Dermis blood vessel endothelial cell (primary cell): ENCODE measurements at places on chromosomes 2 and 18. TPM values are rescaled to one million over a fixed set of nuclear protein-coding genes. Genes with fewer than 3 reads are reported as not detected.

DNA sequence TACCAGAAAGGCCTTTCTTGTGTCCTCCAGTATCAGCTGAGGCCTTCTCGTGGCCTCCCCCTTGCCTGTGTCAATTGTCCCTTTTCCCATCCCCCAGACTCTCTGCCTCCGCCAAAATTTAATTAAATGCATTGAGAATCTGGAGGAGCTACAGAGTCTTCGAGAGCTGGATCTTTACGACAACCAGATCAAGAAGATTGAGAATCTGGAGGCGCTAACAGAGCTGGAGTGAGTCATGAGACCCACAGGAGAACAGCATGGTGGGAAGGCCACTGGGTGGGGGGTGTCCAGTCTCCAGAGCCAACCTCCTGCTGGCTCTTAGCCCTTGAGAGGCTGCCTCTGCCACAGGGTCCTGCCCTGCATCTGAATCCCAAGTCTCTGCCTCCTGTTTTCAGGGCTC lies 8.8 kb downstream of the PPP1R7 start:
- no peak for DNase-seq

The ZAP70 gene
- 0.09 TPM in 1 of 2 replicates, not detected in the other for total RNA-seq

- no peak for DNase-seq
These were observed 7.7 kb downstream of the SLC4A3 start for GRCh38 chr2:219634951-219635751.

- no peak for DNase-seq
These were observed 762.0 kb upstream of the POU3F3 start for GRCh38 chr2:104091894-104092293.

DNA sequence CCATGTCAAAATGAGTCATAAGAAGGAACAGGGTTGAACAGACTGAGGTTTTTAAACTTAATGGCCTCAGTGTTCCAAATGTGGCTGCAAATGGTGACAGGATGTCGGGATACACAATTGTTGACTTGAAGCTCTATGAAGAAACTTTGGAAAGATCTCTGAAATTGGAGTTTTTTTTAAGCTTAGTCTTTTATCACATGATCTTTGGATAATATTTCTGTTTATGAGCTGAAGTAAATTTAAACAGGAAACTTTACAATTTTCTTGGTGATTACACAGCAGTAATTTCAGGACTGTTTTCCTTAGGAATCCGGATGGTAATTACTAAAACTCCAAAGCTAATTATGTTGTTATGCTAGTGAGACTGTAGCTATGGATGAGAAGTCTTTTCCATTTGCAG lies 199.1 kb upstream of the NRXN1 start:
- no peak for DNase-seq

DNA sequence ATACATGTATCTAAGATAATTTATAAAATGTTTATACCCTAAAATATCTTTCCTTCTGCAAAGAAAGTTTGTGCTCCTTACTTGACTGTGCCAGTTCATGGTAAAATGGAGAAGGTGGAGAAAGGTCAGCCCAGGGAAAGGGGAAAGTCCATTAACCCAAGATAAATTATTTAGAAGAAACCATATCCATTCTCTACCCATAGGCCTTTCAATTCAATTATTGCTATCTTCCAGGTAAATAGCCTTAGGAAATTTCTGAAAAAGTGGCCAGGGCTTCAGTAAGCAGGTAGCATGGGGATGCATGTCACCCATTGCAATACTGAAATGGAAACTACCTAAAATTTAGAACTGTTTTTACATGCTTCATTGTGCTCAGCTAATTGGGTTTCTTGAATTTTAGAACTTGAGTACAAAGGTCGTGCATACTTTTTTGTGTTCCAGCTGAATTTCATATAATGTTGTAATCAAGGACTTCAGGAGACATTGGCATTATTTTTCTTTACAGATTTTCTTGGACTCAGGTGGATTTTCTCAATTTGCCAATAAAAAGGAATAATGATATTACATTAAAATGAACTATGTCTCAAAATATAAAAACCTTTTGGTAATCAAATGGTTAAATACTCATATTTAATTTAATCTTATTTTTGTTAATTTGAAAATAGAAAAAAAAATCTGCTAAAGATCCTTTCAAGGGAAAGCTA lies 124.9 kb downstream of the CSRNP3 start:
- no peak for DNase-seq

- no peak for DNase-seq
These were observed 108.7 kb downstream of the RGPD3 start for GRCh38 chr2:106359512-106359911.

- no peak for DNase-seq
These were observed 1357.5 kb upstream of the CELF4 start for GRCh38 chr18:38923126-38923525.

GRCh38 chr2:216126943-216127342 lies 17.8 kb downstream of the XRCC5 start:
- no peak for DNase-seq
